ENCODE measurements at places on chromosomes 7 and 10.

- no peak for DNase-seq
These were observed 1.8 kb downstream of the PFKFB3 start for GRCh38 chr10:6204341-6205191.

DNA sequence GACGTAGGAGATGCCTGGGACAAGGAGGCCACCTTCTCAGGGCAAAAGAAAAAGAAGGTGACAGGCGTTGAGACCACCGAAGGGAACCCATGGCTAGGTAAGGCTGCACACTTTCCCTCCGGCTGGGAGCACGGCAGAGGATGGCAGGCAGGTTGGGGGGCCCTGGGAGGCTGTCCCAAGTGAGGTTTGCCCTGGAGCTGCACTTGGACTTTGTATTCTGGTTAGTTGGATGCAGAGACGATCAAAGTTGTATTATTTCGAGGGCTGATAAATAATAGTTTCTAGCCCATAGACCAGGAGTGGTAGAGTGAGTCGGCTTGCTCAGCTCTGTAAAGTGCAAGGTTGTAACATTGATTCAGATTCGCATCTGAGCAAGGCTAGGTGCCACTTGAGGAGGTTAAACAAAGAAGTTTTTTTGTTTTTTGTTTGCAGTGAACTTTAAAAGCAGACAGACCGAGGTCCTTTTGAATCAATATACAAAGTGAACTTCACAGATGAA lies 608 bp downstream of the ENTPD7 start:
- DNase-seq: no peak

DNA sequence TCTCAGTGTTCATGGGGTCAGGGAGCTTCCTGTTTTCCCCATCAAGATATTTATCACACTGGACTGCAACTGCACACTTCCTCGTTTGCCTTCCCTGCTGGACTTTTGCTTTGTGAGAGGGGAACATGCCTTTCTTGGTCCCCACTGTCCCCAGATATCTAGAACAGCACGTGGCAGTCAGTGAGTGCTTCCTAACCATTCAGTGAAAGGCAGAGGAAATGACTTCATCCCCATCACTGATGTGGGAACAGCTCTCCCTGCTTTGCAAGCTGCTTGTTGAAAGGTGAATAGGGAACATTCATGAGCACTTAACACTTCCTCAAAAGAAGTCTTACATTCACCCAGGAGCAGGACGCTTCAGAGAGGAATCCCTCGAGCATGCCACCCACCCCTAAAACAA lies 135.4 kb downstream of the MYOF start:
- no peak for DNase-seq

DNA sequence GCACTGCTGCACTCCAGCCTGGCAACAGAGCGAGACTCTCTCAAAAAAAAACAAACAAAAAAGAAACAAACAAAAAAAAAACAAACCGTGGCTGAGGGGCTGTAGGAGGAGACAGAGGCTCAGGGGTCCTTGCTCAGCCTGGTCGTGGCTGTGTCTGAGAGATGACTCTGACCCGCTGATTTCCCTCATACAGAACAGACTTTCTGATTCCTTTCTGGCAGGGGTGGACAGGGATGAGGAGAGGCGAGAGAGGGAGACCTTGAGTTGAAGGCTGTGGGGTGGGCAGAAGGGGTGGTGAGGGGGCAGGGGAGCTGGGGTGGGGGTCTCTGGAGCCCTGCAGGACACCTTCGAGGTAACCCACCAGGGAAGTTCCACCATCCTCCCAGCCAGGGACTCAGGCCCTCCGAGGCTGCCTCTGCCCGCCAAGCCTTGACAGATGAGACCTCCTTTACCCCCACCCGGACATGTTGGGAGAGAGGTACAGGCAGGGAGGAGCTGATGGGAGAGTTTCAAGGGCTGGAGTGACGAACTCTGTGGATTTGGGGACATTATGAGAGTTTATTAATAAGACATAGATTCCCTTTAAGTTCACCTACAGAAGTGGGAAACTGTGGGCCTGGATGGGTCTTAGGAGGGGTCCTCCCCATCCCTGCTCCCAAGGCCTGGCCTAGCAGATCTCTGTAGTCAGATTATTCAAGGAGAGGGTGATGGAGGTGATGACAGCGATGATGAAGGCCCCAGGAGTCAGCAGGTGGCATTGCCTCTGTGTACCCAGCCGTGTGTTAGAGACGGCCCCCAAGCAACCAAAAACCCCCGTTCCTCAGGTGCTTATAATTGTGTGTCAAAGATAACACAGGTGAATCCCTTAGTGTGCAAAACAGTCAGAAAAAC lies 2.0 kb downstream of the MUC12 start:
- DNase-seq: no peak

- no peak for DNase-seq
These were observed 27.1 kb upstream of the VCL start for GRCh38 chr10:73970845-73971244.

DNA sequence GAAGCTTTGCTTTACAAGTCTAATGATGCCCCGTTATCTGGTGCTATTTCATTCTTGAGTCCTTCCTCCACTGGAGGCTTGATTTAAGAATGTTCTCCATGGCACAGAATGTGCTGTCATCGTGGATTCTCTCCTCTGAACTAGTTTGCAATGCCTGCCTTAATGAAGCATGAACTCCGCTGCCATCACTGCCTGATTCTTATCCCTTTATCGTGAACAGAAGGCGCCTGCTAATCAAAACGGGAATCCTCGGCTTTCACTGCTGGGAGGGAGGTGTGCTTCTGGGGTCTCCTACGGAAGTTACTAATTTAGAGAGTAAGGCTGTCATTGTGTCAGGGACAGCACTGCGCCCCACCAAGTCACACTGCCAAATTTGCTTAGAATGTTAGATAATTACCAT lies 56.2 kb downstream of the ITGB1 start:
- no peak for DNase-seq

GRCh38 chr10:124640538-124641231 lies 103.5 kb downstream of the FAM53B start:
- no peak for DNase-seq

DNA sequence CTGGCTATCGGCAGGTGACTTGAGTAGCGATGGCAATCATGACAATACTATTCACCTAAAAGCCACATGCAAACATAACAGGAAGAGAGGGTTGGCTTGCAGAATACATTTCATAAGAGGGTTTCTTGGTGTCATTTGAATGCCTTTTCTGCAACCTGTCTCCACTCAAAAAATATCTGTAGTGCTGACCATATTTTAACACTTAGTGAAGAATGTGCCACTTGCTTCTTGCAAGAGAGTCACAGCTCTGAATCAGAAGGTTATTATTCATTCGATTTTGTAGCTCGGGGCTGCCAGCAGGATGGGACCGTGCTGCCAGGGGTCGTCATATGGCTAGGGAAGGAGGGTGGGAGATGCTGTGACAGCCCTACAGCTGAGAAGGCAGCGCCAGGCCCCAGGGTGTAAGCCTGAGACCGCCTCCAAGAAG lies 152.0 kb upstream of the PITRM1 start:
- DNase-seq: no peak

DNA sequence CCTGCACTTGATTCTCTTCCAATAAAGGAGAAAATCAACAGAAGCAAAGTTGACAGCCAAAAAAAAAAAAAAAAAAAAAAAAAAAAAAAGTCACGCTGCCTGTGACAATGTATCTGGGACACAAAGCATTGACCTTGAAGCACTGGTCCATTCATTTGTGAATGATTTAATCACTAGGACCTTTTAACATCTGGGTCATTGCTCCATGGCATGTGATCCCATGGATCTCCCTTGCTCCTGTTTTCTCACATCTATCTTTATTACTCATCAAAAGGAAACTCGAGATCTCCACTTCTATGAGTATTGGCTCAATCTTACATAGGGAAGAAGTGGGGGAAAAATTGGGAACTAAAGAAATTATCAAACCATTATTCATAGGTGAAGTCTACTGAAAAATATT lies 89.6 kb upstream of the SMIM30 start:
- DNase-seq: no peak

GRCh38 chr10:113309791-113310190 lies 243.1 kb upstream of the HABP2 start:
- DNase-seq: no peak

DNA sequence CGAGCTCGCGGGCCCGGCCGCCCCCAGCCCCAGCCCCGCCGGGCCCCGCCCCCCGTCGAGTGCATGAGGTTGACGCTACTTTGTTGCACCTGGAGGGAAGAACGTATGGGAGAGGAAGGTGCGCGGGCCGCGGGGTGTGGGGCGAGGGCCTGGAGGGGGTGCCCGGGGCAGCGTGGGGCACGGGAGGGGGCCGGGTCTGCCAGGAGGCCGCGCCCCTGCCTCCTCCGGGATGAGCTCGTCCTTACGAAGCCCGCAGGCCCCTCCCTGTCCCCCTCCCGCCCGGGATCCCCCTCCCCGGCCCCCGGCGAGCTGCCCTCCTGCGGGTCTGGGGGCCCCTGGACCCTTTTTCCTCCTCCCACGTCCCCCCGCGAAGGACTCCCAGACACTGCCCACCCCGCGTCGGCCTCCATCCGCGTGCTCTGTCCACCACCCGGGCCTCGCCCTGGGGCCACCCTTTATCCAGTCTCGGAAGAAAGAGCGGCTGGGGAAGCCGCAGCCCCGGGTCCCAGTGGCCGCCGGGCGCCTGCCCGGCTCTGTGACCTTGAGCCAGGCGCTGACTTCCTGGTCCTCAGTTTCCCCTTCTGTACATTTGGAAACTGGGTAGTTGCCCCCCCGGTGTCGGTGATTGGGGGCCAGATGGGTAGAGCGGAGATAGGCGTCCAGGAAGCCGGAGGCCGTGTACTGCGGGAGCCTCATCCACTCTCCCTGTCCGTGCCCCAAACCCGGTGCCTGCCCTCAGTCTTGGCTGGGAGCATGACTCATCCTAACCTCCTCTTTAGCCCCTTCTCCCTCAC lies 521 bp downstream of the LIMK1 start:
- peak; percentile 30 for DNase-seq

DNA sequence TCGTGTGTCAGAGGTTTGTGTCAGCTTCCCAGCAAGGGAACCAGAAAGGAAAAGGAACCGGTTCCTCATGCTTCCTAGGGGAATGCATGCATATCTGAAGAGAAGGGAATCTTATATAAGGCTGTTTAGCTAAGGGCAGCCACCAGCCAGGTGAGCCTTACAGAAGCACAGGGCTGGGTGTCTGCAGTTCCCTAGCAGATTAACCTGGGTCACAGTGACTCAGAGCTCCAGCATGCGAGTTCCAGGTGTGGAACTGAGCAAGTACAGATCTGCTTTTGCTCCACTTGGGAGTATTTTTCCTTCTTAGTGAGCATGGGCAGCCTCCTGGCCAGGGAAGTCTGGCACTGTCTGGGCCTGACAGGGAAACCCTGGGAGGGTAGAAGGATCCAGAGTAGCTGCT lies 957 bp upstream of the ANKRD2 start:
- no peak for DNase-seq

- no peak for DNase-seq
These were observed 5.0 kb upstream of the TNS3 start for GRCh38 chr7:47586925-47587324.

DNA sequence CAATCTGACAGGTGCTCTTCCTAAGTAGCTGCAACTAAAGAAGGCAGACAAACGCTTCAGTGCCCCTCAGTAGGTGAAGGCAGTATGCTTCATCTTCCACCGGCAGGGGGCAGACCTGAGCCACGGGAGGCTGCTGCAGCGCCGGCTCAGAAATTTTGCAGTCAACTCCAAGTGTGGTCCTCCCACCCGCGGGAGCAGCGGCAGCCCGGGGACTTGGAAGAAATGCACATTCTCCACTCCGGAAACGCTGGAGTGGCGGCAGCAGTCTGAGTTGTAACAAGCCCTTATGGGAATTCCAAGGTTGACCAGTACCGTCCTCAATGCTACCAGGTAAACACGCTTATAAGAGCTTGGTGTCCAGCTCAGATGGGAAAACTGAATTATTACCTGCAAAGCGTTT lies 3.4 kb downstream of the IGFBP3 start:
- peak; percentile 67 for DNase-seq

DNA sequence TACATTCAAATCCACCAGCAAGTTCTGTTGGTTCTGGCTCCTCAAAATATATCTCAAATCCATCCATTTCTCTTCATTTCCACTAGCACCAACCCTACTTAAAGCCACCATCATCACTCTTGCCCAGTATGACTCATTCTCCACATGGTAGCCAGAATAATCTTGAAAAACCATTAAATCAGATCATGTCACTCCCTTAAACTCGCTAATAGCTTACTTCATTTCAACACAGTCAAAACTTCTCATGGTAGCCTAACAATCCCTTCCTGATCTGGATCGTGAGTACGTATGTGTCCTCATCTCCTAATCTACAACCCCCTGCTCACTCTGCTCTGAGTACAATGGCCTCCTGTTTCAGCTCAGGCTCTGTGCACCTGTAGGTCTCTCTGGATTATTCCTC lies 8.7 kb downstream of the EPC1 start:
- no peak for DNase-seq

DNA sequence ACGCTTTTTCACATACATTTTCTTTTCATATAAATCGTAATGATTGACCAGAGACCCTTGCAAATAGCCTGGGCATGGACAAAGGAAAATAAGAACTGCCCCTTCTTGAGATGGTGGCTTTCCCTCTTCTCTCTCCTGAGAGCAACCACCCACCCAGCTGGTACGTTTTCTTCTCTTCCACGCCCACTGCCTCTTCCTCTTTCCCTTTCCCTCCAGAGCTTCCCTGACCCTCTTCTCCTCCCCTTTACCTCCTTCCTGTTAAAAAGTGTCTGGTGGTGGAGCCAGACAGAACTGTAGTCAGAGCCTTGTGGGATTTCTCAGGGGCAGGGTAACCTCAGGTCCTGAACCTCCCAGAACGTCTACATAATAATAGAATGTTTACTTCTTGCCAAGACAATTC lies 23.2 kb downstream of the GPR141 start:
- DNase-seq: no peak

DNA sequence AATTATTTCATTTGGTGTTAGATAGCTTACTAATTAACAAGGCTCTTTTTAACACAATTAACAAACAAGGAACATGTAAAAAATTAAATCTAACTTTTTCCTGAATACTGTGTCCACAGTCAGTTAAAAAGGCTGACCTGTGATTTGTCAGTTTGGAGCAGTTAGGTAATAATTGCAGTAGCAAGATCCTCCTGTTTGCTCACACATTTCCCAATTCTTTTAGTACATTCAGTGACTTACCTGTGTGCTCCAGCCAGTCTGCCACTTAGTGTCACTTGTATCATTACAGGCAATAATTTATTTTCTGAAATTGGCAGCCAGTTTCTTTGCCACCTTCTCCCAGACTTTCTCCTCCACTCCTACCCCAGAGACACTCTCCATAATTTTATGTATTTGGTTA lies 66.8 kb downstream of the LHFPL3 start:
- no peak for DNase-seq

DNA sequence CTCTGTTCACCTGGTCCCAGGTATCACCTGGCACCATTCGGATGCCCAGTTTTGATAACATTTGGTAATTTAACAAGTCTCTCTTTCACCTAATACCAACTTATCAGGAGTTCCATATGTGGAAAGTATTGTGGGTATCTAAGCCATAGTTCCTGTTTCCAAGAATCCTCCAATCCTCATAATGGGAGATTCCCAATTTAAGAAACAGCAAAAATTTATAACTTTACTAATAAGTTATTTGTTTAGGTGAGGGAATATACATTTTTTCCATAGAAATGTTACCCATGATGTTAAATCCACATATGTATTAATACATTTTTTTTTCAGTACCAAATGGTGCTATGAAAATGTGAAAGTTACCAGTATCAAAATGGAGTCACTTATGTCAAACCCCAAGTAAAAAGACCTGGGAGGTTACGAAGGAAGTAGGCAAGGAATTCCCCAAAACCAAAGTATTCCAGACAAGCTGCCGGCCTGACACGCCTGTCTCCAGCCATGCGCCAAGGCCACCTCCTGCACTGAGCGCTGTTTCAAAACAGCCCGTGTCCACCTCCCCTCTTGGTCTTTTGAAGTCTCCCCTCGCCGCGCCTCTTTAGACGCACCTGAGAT lies 44.8 kb downstream of the PRKCQ start:
- no peak for DNase-seq

Measured in SW 1271 (cell line).